SK-MEL-5 (cell line): ENCODE measurements at places on chromosomes 11 and 22. TPM values are rescaled to one million over a fixed set of nuclear protein-coding genes. Genes with fewer than 3 reads are reported as not detected.

DNA sequence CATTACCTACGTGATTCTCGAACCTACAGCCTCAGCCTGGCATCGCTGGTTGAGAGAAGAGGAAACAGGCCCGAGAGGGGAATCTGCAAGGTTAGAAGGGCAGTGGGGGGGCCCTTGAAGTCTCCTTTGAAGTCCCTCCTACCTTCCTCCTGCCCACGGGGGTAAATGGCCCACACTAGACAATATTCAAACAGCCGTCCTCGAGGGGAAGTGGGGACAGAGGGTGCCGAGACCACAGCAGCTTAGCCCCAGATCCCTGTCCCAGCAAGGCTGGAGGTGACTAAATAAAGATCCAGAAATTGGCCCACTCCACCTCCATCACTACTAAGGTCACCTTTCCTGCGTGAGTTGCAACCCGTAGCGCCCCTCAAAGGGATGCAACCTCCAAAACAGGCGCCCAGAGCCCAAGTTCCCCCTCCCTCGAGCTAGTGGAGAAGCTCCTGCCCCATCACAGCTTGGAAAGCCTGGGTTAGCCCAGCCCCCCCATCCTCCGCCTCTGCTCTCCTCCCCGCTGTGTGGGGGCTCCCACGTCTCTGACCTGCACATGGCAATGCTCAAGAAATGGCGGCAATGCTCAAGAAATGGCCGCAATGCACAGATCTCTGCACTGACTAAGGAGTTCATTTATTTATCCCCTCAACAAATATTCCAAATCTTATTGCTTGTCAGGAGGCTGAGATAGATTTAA is 788 bp upstream of the RASL10A start:
- no peak for DNase-seq

Gene OR4A47
- not detected in 2 replicates for total RNA-seq

GRCh38 chr11:64851831-64852351 is 7.4 kb upstream of the CDC42BPG start:
- DNase-seq = no peak

- no peak for DNase-seq
These were observed 139.9 kb upstream of the SORL1-AS1 start for GRCh38 chr11:121592708-121593107.

Gene DEPDC7
- total RNA-seq = 4.4 and 6.3 TPM in 2 replicates

DNA sequence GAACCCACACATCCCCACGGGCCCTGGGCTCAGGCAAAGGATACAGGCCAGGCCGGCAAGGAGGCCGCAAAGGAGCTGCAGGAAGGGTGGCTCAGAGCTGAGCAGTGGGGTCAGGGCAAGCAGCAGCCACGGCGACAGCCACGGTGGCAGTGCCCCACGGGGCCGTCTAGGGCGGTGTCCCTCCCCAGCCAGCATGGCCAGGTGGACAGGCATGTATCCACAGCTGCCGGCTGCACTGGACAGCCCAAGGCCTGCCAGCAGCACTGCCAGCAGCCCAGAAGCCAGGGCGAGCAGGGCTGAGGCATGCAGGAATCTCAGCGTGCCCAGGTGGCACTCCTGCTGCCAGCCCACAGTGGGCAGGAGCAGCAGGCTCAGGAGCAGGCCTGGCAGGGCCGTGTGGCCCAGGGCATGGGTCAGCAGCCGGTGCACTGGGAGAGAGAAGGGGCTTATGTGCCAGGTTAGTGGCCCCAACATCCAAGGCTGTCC is 3.9 kb downstream of the RHBDD3 start:
- DNase-seq = no peak

- no peak for DNase-seq
These were observed 432.9 kb downstream of the TENM4 start for GRCh38 chr11:79007771-79008402.

GRCh38 chr11:1049431-1049891 is 12.9 kb upstream of the MUC6 start:
- no peak for DNase-seq

GRCh38 chr22:45997777-45998637 is 21.0 kb upstream of the WNT7B start:
- DNase-seq = no peak

DNA sequence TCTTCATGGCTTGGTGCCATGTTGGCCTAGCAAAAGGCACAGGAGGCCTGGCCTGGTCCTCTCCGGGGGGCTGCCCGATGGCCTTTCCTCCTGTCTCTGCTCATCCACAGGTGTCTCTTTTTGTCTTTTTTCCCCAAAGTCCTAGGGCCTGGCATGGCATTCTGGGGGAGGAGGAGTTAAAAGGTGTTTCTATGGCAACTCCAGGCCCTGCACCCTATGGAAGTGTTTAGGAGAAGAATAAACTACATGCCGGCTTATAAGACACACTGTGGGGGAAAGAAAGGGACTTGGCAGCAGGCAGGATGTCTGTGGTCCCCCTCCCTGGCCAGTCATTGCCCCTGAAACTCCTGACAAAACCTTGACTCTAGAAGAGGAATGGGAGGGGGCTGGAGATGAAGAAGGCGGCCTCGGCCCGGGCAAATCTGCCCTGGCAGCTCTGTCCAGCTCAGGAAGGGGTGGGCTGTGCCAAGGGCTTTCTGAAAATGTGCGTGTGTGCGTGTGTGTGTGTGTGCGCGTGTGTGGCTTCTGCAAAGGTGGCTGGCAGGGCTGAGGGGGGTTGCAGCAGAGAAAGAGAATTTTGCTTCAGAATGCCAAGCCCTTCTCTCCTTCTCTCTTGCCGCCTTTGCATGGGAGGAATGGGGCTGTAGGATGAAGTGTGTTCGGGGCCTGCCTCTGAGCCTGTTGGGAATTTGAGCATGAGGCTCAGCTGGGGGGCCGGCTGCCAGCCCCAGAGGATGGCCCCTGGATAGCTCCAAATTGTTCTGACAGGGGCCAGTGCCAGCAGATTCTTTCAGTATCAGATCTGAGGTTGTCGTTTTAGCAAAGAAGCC is 3.2 kb downstream of the TIMP3 start:
- DNase-seq = no peak

DNA sequence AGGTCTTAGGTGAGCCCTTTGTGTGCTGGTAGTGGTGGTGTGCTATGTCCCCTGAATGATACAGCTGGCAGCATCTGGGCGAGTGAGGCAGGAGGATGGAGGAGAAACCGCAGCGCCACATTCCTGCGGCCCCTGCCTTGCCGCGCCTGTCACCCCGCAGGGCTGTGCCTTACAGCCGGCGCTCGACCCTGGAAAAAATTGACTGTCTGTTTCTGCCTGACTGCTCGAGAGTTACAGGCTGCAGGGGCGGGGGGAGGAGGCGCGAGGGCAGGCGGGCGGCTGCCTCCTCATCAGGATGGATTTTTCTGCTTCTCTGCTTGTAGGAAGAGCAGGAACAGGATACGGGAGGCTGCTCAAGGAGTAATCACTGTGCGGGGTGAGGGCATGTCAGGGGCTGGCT is 443.4 kb downstream of the MIAT start:
- no peak for DNase-seq

DNA sequence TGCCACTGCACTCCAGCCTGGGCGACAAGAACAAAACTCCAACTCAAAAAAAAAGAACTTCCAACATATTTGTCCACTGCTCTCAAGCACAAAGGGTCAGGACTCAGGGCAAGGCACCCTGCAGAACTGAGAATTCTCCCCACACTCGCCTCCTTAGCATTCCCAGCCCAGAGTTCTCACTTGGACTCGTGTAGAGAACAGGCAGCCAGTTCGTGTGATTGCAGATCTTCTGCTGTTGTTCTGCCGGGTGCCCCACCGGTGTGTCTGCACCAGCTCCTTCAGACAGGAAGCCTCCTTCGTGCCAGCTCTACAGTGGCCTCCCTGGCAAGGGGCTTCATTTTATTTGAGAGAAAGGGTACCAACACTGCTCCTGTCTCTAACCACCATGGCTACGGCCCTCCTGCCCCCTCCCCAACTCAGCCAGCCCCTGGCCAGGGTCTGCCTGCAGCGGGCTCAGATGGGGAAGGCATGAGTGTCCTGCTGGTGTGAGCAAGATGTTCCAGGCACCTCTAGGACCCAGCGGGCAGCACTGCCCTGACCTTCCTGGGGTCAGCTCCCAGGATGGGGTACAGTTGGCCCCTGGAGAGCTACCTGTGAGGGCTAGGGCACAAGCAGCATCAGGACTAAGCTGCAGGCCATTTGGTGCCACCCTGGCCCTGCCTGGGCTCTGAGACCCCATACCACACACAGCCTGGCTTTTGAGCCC is 19.5 kb upstream of the SCGB1A1 start:
- DNase-seq = no peak

Gene NRGN
- 0.87 TPM in 1 of 2 replicates, not detected in the other for total RNA-seq

DNA sequence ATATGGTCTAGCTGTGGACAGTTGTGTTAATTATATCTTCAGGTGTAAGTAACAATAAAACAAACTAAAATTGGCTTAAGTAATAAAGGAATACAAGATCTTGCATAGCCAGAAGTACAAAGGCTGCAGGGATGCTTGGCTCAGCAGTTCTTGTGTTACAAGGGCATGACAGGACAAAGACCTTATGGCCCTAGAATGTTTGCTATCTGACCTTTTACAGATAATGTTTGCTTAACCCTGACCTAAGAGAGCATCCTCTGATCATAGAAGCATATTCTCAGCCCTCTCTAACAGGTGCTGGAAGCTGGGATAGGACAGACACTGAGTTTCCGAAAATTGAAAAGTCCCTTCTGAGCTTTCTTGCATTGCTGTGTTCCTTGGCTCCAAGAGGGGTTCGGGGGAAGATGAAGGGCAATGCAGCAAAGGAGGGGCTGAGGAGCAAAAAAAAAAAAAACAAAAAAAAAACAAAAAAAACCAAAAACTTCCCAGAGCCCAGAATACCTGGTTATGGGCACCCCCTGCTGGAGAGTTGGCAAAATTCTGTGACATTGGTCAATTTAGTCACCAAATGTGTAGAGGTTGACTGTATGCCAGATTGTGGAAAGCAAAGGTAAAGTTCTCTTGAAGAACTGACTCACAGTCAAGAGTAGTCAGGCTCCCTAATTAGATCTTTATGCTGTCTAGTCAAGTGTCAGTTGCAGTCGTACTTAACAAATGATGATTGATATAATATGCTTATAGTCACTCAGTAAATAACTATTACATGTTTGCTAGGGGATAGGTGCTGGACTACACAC is 10.4 kb upstream of the HIKESHI start:
- DNase-seq = peak; percentile 63

Gene TMEM45B
- total RNA-seq = not detected in 2 replicates

- no peak for DNase-seq
These were observed 251.8 kb upstream of the BLID start for GRCh38 chr11:122367809-122368231.

GRCh38 chr11:61539006-61539405 is 30.5 kb downstream of the LRRC10B start:
- DNase-seq = no peak

Gene GLYAT
- not detected in 2 replicates for total RNA-seq

Gene APOA4
- total RNA-seq = not detected in 2 replicates

DNA sequence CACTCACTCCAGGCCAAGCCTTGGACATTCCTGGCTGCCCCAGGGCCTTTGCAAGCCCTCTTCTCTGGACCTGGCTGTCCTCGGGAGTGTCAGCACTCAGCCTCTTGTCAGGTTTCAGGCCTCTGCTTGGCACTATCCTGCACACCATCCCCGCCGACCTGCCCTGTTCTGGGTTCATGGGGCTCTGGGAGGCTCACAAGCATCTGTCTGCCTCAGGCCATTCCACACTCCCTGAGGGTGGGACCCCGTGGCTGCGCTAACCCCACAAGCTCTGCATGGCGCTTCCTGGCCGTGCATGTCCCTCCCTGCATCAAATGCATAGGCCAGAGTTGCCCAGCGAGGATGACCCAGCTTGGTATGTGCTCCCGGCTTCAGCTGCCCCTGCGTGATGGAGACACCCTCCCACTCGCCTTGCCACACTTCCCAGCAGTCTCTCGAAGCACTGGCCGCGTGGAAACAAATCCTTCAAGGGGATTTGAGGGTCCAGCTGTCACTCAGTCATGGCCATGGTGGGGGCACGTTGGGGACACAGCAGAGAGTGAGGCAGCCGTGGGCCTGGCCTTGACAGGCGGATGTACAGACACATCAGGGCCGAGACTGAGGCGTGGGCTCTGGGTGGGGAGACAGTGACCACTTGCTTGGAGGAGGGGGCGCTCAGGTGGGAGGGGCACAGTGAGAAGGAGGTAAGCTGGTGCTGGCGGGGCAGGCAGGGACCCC is 87.3 kb downstream of the KCNQ1 start:
- no peak for DNase-seq

Gene AGBL2
- total RNA-seq = 1.5 and 4.3 TPM in 2 replicates

Gene CARNS1
- total RNA-seq = not detected in 2 replicates

- DNase-seq = no peak
These were observed 39.2 kb downstream of the MCHR1 start for GRCh38 chr22:40718250-40719204.

GRCh38 chr11:64553554-64554201 is 37.3 kb upstream of the SLC22A12 start:
- peak; percentile 50 for DNase-seq

DNA sequence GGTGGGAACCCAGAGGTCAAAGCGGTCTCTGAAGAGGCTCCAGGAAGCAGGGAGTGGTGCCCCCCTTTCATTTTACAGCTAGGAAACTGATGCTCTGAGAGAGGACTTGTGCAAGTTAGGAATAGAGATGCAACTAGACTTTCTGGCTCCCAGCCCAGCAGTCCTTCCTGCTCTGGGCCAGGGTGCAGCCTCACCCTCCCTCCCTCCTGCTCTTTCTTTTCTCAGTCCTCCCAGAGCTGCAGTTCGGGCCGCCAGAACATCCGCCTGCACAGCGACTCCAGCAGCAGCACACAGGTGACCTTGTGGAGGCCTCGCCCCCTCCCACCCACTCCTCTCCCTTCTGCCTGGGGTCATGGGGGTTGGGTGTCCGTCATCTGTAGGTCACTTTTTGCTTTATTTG is 51.5 kb downstream of the LHFPL7 start:
- DNase-seq = no peak

- DNase-seq = no peak
These were observed 13.0 kb upstream of the OPCML start for GRCh38 chr11:133545199-133545803.

Gene RASL10A
- total RNA-seq = not detected in 2 replicates

DNA sequence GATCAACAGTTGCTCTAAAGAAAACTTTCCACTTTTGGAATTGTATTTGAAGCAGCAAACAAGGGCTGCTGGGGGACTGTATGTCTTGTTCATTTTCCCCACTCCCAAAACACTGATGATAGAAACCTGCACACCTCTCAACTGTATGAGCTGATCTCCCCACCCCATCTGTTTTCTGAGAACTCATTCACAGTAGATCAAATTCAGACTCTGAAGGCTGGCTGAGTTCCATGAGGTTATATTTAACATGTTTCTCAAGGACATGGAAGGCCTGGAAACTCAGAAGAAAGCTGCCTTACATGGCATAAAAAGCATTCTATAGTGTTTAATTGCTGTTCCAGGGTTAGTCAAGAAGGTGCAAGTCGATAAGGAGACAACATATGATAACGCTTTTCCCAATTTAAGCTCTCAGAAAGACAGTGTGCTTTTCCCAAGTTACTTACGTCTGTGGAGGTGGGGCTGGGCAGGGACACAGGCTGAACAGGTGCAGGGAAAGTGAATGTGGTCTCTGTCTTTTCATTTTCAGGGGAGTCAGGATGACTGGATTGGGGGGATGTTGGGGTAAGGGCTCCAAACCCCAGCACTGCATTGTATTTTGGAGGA is 23.0 kb downstream of the LARGE2 start:
- no peak for DNase-seq

- no peak for DNase-seq
These were observed 1.3 kb downstream of the ELMOD1 start for GRCh38 chr11:107592231-107592590.

GRCh38 chr11:67271541-67272284 is 5.4 kb downstream of the GRK2 start:
- no peak for DNase-seq

Gene MUC2
- not detected in 2 replicates for total RNA-seq
